Right forelimb (tissue), 1 donor: ENCODE measurements at places on chromosomes 3 and 15.

GRCh38 chr3:72515281-72515680 is 333.0 kb downstream of the SHQ1 start:
- DNase-seq = no peak

DNA sequence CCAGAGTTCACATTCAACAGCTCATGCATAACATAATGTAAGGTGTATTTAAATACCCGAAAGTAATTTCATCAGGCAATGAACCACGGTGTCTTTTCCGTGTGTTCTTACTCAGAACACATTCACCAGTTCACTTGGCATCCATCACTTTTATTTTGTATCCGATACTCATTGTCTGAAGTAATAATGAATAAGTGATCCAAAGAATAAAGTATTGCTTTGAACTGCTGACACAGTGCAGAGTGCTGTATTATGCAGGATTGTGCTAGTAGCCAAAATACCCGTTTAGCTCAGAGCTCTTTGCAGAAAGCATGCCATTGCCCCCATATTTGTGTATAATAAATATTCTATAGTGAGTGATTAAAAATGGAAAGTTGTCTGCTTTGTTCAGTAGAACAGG is 460.9 kb upstream of the KCNMB2 start:
- no peak for DNase-seq

DNA sequence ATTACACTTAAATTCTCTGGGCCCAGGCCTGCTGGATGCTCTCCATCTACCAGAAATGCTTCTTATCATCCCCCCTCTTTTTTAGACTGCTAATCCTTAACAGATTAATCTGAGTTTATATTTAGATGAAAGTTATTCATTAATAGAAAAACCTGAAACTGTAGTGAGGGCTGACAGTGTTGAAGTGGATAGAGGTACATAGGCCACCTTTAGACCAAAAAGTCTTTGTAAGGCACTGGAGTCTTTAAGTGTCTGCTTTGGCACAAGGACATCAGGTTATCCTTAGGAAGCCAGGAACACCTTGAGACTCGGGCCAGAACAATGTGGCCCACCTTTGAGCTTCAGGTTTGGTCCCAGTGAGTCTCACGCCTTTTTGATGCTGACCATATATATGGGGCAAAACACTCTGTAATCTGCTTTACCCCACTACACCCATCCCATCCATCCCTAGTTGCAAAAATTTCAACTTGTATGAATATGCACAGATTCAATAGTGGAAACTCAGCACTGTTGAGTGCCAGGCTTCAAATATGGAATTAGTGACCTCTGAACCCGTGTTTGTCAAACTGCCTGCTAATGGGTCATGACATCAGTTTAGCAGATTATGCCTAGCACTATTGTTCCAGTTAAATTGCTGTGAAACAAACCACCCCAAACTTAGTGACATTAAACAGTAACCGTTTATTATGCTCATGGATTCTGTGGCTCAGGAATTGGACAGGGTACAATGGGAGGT is 44.0 kb downstream of the PDE8A start:
- DNase-seq = no peak

DNA sequence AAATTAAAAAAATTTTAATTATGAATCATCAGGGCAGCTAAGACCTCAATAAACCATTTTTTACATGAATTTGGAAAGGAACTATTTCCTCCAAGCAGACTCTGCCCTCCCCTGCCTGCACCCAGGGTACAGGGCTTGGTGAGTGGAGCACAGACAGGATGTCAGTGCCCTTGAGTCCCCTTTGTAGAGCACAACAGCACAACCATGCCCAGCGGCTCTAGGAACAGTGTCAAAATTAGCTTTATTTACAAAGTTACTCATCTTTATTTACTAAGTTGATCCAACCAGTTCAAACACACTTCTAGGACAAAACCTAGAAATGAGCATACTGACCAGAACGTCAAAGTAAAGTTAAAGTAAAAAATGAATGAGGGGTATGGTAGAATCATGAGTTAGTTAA is 90.6 kb upstream of the TSC22D2 start:
- DNase-seq = no peak

DNA sequence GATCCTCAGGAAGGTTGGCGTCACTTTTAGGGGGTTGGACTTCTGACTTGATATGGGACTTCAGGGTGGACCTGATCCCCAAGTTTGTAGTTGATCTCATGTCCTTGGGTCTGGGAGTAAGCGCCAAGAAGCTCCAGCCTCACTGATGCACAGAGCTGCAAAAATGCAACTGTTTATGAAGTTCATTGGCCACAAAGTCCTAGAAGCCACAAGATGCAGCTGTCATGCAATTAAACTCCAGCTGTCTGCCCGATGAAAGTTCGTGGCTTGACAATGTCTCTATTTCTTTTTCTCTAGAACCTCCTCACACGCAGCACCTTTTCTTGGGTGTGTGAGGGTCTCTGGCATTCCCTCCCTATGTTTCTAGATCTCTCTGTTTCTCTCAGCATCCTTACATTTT is 9.2 kb upstream of the ACAN start:
- no peak for DNase-seq

DNA sequence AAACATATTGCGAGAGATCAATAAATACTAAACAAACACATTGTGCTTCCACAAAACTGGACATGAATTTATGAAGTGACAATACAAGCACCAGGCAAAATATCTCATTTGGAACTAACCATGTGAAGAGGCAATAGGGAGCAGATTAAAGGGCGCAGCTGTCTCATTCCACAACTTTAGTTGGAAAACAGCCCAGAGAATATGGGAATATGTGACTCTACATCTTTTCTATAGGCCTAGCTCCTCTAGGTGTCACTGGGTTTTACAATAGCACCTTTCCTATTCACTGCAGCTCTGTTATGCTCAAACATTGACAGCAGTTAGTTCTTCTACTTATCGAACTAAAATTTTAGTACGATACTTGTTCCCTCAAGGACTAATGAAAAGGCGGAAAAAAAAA is 866.3 kb upstream of the GBE1 start:
- DNase-seq = no peak

- DNase-seq = no peak
These were observed 104.4 kb downstream of the PPP2R3A start for GRCh38 chr3:136069933-136070332.

DNA sequence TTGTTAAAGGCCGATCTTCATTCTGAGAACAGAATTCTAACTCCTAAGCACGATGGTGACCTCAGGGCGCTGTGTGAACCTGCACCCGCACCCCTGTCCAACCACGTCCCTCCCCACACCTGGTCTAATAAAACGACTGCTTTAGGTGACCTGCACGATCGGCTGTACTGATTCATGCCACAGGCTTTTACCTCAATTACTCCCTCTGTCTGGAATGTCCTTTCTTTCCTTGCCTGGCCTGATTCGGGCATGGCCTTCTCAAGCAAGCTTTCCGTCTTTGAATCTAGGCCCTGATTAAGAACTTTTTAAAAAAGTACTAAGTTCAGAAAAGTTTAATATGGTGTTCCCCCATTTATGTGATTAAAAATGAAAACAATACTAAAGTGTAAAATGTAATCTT is 842 bp upstream of the U2SURP start:
- no peak for DNase-seq

GRCh38 chr3:183541235-183541655 is 14.3 kb downstream of the KLHL6 start:
- DNase-seq = no peak

- no peak for DNase-seq
These were observed 46.4 kb upstream of the MBNL1 start for GRCh38 chr3:152222327-152222726.

- no peak for DNase-seq
These were observed 19.9 kb upstream of the HEG1 start for GRCh38 chr3:125075738-125076137.

DNA sequence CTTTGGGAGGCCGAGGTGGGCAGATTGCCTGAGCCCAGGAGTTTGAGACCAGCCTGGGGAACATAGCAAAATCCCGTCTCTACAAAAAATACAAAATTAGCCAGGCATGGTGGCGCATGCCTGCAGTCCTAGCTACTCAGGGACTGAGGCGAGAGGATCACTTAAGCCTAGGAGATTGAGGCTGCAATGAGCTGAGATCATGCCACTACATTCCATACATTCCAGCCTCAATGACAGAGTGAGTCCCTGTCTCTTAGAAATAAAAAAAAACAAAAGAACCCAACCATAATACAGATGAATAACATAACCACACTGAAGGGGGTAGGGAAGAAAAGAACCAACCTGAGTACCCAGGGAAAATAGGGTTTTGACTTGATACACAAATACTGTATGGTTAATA is 19.7 kb upstream of the CGNL1 start:
- DNase-seq = no peak

DNA sequence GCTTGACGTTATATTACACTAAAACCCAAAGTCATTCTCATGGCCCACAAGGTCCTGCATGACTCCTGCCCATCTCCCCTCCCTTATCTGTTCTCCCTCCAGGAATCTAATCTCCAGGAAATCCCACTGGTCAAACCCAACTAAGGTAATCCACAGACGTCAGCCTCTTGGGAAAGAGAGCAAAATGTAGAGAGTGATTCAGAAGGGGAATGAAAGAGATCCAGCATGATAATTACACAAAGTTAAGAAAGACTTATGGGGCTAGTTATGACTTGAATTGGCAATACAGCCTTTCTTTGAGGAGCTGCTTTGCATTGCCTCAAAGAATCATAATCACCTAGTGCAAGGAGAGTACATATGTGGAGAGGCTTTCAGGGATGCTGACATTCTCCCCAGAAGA is 137.8 kb upstream of the MYRIP start:
- no peak for DNase-seq

- DNase-seq = no peak
These were observed 417.1 kb upstream of the GOLIM4 start for GRCh38 chr3:168512802-168513201.

GRCh38 chr15:44500555-44500954 is 36.4 kb upstream of the EIF3J start:
- DNase-seq = no peak

GRCh38 chr15:81500081-81500480 is 126.1 kb upstream of the TMC3 start:
- DNase-seq = no peak

GRCh38 chr3:47443611-47443995 is 32.1 kb downstream of the SCAP start:
- no peak for DNase-seq

GRCh38 chr15:25250906-25251622 is 187.8 kb downstream of the UBE3A start:
- no peak for DNase-seq

DNA sequence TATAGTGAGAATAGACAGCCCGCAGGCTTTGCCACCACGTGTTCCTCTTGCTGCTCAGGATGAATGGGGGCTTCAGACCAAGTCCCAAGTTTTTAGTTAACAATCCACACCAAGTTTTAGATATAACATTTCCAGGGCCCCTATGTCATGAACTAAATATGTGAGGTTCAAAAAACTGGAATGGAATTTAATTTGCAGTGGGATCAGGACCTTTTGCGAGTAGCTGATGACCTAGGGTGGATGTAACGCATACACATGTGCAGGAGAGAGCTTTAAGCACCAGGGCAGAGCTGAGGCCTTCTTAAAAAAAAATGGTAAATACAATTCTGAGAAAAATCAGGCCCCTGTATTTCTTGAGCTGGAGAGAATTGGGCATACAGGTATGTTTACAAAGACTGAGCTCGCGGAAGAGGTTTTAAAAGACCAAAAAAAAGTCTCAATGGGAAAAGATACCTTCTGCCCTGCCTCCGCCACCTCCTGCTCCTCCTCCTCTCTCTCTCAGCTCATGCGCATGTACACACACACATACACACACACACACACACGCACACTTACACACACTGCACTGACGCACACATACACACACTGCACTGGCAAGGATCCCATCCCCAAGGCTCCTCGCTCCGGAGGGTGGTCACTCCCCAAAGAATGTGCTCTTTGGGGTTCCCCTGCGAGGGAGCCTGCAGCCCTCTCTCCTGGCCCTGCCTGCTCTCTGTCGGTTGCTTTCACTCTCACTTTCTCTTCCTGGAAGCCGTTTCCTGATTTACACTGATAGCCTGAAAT is 48.2 kb upstream of the IGF1R start:
- DNase-seq = peak; percentile 82

DNA sequence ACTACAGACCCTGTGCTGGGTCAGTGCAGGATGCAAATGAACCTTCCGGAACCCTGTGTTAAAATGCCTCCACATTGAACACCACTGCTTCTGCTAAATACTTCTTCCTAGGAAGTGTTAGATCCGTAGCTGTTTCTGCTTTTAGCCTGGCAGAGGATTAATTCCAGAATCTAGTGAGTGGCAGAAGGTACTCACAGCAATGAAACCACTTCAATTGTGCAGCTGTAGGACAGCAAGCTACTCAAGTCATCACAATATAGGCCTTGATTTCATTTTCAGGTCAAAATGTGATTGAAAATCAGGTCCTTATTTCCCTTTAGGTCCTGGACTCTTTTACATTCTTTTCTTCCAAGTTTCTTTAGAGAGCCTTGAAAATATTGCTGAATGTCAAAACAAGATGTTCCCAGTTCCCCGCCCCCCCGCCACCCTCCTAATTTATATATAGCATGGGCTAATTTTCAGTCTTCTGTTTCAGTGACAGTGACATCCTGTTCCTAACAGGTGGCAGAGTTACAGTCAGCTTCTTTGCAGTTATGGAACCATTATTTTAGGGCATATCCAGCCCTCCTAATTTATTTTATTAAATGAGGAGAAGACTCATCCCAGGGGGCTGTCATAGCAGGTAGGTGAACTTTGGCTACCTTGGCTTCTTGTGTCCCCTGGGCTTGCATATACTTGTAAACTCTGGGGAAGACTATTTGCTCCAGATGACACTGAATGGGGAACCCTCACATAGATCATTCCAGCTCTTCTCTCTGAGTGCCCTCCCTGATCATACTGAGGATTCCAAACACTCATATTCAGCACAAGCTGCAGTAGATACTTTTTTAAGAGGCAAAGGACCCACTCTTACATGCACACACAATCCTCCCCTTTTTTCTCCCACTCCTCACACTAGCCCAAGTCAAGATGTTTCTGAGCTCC is 28.0 kb upstream of the ARNT2 start:
- no peak for DNase-seq

- DNase-seq = peak; percentile 10
These were observed 175.0 kb downstream of the OPA1 start for GRCh38 chr3:193768070-193768394.
